ENCODE measurements at places on chromosomes 3 and 15. TPM values are rescaled to one million over a fixed set of nuclear protein-coding genes. Genes with fewer than 3 reads are reported as not detected.

DNA sequence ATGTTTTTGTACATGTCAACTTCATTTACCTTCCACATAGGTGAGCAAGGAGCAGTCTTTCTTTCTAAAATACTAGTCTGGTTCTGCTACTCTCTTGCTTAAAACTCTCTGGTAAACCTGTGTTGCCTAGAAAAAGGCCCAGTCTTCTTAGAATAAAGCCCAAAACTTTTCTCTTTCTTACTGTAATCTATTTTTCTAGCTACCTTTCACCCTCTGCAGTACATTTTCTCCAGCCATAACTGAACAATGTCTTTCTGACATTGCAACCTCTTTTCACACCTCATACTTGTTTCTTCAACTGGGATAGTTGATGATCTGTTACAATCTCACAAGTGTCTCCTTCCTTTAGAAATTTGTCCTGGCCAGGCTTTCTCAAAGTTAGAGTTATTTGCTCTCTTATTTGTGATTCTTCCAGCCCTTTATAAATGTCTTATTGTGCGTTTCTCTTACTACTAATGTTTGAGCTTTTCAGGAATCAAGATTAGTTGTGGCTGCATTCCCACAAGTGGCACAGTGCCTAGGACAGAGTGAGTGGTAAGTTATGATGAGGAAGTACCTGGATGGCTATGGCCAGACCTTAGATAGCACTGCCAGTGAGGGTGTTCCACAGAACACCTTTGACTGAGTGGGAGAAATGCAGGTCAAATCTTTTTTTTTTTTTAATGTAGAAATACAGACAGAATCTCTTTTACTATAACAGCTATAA, 313.4 kb upstream of the SATB1 start:
- no peak for DNase-seq

GRCh38 chr3:122767540-122768372, 25.9 kb downstream of the HSPBAP1 start:
- no peak for DNase-seq

DNA sequence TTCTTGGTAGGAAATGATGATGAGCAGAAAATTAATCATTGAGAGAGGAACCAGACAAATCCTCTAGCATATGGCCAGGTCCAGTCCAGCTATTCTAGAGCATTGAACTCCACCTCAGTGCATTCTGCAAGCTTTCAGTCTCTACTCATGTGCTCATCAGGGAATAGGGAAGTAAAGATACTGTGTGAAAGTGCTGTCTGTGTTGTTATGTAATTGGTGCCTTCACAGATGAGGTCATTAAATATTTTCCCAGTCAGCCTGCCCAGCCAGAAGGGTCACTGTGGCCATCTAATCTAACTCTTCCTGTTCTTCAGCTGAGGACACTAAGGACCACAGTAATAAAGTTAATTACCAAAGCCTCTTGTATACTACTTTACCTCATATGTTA, 28.2 kb downstream of the C3orf62 start:
- peak; percentile 64 for DNase-seq

DNA sequence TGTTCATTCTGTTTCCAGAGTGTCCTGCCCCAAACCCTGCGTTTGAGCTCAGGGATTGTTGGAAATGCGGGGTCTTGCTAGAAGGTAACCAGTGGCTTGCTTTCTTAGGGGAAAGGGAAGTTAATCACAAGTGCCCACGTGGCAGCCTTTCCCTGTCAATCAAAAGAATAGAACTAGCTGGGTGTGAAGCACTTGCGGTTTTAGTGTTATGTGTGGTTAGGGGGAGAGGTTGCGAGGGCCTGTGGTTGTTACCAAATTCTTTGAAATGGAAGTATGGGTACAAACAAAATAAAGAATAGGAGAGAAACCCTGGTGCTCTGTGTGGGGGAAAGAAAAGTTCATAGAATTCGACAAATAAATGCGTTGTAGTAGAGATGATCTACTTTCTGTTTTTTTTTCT, 67.6 kb downstream of the FNDC3B start:
- no peak for DNase-seq

- no peak for DNase-seq
These were observed 12.3 kb downstream of the HCLS1 start for GRCh38 chr3:121648219-121648958.

- no peak for DNase-seq
These were observed 1.6 kb upstream of the UBA3 start for GRCh38 chr3:69081583-69082262.

DNA sequence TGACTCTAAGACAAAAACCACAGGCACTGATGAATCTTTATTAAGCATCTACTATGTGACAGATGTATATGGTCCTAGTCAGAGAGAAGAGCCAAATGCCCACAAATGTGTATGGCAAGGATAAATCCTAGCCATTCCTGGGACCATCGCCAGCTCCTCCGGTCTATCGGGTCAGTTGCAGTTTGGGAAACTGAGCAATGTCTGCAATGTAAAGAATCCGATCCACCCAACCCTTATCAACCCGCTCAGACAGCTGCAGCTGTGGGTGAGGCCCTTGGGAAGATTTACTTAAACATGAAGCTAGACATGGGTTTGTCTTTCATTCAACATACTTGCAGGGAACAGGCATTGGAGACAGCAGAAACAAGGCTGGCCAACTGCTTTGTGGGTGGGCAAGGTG, 40.5 kb upstream of the CDV3 start:
- DNase-seq = no peak

DNA sequence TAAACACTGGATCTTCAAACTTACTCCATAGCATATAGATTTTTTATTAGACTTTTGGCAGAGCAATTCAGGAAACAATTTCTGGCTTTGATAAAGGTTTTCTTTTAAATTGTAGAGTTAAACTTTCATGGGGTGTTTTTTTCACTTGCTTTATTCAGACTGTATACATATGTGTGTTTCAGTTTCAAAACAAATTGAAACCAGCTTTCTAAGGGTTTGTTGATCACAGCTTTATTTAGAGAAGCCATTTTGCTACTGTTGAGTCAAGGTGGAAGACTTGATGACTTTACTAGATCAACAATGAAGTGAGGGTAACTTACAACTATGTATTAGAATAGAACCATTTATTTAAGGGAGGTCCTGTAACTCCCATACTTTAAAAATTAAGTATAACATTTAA, 6.2 kb downstream of the UBE2E1 start:
- no peak for DNase-seq

GRCh38 chr15:59896663-59897074, 107.4 kb upstream of the FOXB1 start:
- no peak for DNase-seq

- DNase-seq = no peak
These were observed 54.7 kb upstream of the USP3 start for GRCh38 chr15:63449731-63450130.

DNA sequence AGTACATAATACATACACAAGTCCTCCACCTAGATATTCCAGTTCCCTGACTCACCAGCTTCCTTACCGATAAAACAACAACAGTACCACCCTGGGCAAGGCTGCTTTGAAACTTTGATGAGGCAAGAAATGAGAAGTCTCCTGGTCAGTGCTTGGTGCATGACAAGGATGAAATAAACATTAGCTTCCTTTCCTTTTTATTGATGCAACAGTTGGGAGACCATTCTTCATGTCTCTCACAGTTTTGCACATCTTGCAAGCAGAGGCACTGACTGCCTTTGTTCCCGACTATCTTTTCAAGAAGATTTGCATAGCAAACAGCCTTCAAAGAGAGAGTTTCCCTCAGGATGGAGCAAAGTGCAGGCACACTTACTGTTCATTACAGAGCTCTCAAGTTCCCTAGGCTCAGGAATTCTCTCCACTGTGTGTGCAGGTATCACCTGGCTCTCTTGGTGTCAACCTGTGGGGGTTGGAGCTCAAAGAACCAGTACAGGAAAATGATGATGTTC, 65.2 kb downstream of the MYLK start:
- no peak for DNase-seq

DNA sequence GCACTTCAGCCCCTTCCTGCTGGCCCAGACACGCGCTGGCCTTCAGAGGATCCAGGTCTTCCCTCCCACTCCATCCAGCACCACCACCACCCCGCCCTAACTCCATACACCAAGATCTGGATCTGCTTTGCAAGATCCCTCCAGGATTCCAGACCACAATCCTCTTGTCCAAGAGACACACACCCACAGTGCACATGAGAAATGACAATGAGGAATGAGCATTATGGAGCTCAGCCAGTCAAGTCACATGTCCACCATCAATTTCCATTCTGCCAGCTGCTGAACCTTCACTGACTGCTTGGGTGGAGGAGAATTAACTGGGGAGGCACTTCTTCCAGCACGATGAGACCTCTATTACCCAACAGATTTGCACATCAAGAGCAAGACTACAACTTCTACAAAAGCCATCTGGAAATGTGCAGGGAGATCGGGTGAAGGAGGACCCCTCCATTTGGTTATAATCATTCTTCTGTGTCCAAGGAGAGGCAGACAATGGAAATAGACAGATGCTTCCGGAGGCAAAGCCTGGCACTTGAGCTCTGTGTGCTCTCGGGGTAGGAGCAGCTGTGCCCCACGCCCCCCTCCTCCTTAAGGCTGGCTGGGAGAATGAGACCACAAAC, 12.3 kb upstream of the SPATA12 start:
- peak; percentile 78 for DNase-seq

DNA sequence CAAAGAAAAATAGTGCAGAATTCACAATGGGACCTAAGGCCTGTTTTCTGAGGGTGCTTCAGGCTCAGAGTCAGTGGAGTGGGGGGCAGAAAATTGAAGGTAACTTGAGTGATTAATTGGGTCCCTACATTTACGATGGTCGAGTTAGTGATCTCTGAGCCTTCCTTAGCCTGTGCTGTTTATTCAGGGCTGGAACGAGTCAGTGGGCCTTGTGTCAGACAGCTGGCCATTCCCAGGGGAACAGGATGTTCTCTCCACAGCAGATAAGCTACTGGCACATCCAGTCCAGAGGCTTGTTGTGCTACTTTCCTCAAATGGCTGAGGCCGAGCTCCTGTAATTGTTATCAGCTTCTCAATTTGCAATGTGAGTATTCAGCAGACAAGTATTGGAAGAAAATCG, 29.2 kb upstream of the CNTN3 start:
- DNase-seq = peak; percentile 69

- DNase-seq = peak; percentile 44
These were observed 2.0 kb downstream of the ABTB1 start for GRCh38 chr3:127674790-127675189.

- no peak for DNase-seq
These were observed 576.1 kb downstream of the OTOL1 start for GRCh38 chr3:162072656-162073164.

DNA sequence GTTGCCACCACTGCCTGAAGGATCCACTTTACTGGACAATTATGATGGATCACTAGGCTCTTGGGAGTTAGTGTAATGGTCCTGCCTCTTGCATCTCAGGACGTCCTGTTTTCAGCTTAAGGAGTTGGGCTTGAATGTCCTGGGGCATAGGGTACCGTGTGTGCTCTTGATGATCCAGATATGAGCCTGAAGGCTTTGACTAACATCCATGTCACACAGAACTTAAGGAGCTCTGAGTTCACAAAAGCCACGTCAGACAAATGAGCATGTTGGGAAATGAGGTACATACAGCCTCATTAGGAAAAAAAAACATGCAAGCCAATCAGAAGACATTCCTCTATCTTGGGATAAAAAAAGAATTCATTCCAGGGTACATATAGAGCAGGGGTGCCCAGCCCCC, 40.8 kb downstream of the CA12 start:
- no peak for DNase-seq

- no peak for DNase-seq
These were observed 23.3 kb upstream of the ACKR4 start for GRCh38 chr3:132573797-132574211.

GRCh38 chr15:60372756-60373155, 25.0 kb downstream of the ANXA2 start:
- DNase-seq = no peak

DNA sequence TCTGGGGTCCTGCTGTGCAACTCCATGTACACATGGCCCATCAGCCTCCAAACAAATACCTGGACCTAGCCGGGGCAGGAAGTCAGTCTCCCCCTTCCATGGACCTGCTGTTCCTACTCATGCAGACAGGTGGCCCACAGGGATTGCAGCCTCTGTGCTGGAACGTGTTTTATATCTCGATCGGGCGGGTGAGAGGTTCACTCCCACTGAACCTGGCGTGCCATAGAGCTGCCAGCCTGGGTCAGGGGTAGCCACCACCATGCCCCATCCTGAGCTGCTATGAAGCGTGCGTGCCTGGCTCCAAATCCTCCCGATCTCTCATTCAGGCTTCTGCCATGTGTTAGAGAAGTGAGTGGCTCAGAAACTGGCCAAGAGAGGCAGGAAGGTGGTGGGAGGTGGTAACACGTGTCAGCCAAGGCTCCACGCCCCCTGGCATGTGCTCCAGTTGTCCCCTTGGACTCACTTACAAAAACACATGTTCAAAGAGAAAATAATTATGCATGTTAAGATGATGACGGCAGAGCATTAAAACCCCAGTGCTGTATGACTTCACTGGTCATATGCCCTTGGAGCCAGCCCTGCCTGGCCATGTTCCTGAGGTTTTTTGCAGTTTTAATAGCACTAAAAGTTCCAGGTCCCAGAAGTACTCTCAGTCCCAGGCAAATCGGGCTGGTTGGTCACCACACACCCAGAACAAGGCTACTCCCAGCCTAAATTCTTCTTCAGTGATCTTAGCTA, 30.6 kb downstream of the CTSH start:
- DNase-seq = peak; percentile 91

DNA sequence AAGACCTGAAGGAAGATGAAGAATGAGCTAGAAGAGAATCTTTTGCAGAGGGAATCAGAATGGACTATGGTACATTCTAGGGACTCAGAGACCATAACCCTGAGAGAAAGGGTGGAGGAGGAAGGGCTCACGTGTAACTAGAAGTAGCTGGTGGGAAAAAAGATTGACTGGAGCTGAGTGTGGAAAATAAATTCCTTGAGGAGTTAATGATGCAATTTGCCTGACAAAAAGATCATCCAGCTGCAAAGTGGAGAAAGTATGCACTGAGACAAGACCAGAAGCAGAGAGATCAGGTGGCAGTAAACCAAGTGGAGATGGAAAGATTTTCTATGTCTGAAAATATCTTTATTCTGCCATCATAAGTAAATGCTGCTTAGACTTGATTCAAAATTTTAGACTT, 52.9 kb upstream of the TBL1XR1 start:
- no peak for DNase-seq

GRCh38 chr3:37707428-37708372, 154.0 kb upstream of the CTDSPL start:
- DNase-seq = no peak

DNA sequence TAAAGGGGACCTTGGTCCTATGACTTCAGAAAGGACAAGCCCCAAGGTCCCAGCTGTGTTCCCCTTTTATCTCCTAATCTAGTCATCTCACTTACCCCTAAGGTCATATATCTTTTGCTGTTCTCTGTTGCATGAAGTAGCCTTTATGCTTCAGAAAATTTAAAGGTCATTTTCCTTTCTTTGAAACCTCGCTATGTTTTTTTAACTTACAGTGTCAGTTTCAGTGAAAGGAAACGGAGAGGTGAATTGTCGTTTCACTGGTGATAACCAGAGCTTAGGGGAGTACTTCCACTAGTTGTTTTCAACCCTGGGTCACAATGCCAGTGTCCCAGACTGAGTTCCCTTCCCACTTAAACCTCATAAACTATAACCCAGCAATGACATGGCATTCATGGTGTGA, 357.4 kb downstream of the GAP43 start:
- DNase-seq = no peak

GRCh38 chr3:59374818-59375211, 325.0 kb upstream of the CFAP20DC start:
- DNase-seq = no peak

Gene CDHR4
- polyA plus RNA-seq = not detected

Gene ISLR
- polyA plus RNA-seq = 0.69 TPM

Gene IGSF10
- polyA plus RNA-seq = 0.70 TPM

Gene CLK3
- 60.1 TPM for polyA plus RNA-seq

Gene THBS1
- polyA plus RNA-seq = 16.8 TPM

Gene LRTM1
- not detected for polyA plus RNA-seq

Gene IL5RA
- 0.06 TPM for polyA plus RNA-seq

Gene NUSAP1
- 34.7 TPM for polyA plus RNA-seq

Gene BLOC1S6
- polyA plus RNA-seq = 26.4 TPM

Gene TGM4
- polyA plus RNA-seq = not detected

Gene CASR
- not detected for polyA plus RNA-seq

All from sigmoid colon (tissue), 7 donors.